ENCODE measurements at places on chromosomes 4 and X.

DNA sequence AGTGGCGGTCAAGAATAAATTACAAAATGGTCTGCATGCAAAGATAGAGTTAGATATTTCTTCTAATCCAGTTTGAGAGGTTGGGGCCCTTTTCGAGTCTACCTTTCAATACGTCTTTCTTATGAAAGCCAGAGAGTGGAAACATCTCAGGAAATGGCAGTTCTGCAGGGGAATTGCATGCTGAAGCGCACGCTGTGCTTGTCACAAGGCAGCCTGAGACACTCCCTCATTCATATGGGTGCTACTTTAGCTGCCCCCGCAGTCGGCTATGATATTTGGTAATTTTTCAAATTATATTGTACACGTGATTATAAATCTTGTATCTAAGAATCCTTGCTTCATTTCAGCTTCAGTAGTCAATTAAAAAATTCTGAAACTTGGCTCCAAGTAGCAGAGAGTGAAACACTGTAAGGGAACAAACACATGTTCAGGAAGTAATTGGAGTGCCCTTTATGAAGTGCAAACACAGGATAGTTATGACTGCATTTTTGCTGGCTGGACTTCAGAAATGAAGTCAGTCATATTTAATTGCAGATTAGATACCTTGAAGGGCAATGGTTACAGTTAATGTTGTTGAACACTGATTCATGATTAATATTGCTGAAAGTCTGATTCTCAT, 145.5 kb upstream of the NAP1L5 start:
- peak; percentile 22 for DNase-seq

DNA sequence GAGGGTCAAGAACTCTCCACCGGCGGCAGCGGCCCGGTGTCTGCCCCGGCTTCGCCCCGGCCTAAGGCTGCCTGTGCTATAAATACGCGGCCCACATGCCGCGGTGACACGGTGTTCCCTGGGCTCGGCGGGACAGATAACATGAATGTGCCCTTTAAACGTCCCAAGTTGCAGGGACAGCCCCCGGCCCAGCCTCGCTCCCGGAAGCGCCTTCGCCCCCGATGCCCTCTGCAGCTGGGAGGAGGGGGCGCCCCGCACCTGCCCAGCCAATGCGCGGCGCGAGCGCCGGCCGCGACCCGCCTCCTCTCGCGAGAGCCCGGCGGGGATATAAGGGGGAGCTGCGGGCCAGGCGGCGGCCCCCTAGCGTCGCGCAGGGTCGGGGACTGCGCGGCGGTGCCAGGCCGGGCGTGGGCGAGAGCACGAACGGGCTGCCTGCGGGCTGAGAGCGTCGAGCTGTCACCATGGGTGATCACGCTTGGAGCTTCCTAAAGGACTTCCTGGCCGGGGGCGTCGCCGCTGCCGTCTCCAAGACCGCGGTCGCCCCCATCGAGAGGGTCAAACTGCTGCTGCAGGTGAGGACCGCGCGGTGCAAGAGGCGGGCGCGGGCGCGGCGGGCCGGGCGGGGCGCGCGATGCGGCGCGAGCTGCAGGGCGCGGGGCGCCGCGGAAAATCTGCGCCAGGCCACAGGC, at the start of gene SLC25A4:
Gene SLC25A4, plus strand, starts transcription at position 355 of the 689 bp plus-strand sequence. Its CDS starts 107 bp downstream, at position 462.
- peak; percentile 80 for DNase-seq

- DNase-seq, result no peak
Observed at GRCh38 chr4:2615821-2616220, 79.4 kb downstream of the FAM193A start.

DNA sequence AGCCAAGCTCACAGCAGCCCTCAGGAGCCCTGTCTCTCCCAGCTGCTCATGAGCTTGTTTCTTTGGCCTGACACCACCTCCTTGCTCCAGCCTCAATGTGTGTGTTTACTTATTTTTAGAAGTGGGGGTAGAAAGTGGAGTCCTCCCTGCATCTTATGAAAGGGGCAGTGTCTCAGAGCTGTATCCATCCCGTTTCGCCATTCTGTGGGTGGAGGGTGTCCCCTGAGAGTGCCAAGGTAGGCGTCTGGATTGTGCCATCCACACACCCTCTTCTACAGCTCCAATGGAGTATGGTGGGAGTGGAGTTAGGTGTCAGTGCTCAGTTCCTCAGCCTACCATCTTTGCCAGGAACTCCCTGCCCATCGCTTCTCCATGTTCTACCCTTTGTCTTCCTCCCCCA, 8.3 kb downstream of the SPON2 start:
- DNase-seq, result no peak

- no peak for DNase-seq
Observed at GRCh38 chr4:76939184-76939583, 10.4 kb upstream of the SEPTIN11 start.

DNA sequence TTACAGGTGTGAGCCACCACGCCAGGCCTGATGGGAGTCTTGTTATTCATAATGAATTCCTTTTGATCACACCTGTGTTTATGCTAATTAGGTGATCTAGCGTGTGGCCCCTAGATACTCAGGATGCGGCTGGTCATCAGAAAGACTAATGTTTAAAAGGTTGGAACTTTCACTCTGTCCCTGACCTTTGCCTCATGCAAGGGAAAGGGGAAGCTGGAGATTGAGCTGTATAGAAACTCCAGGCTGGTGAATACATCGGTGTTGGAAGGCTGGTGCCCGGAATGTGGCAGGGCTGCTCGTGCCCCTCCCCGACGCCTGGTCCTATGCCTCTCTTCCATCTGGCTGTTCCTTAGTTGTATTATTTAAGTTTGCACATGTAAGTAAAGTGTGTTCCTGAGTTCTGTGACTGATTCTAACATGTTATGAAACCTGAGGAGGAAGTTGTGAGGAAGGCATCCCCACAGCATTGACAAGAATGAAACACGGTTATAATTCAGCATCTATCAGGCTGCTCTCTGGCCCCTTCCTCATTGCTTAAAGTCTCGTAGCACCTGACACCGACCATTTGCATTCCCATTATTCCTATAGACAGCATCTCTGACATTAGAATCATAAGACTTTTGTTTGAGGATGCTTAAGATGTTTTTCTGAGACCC, 28.9 kb downstream of the CASP3 start:
- DNase-seq, result no peak

GRCh38 chr4:26212528-26212927, 108.3 kb upstream of the RBPJ start:
- DNase-seq, result no peak

GRCh38 chr4:69849969-69850368, 10.0 kb downstream of the SULT1E1 start:
- DNase-seq, result no peak

All from NCI-H146 (cell line).